ENCODE measurements at places on chromosomes 4 and X.

GRCh38 chr4:177696438-177696966 lies 254.3 kb upstream of the AGA start:
- no peak for DNase-seq

DNA sequence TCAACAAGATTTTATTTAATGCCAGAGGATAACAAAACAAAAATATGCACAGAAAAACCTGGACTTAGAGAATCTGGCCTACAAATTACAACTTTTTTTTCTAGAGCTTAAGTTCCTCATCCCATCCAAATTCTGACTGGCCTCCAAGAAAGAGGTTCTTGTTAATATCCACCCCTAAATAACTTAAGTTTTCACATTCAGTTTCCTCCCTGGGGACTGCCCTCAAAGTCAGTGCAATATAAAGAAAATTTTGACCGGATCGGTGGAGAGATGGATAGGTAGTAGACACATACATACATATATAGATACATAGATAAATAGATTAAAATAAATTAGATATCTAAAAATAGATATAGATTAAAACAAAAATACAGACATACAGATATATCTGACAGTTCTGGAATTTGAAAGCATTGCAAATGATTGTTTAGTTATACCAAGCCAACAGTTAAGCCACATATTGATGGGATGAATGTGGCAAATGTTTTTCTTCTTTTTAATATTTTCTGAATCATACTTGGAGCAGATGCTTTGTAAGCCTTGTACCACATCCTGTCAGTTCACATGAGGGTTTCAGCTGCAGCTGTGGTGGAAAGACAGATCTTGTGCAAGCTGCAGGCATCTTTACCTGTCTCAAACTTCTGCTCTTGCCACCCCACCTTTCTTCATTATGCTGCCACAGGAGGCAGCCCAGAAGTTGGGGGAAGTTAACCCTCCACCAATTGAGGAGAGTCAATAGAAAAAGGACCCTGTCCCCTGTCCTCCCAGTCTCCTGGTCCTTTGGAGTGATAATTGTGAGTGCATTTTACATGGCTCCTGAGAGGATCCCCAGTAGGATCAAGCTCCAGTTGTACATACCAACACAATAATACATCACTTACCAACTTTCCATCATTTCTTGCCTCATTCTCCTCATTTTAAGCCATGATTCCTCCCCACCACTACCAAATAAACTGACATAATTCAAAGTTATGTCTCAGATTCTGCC lies 58.5 kb upstream of the PRDM8 start:
- DNase-seq: peak; percentile 40

- no peak for DNase-seq
Measured at GRCh38 chr4:54228056-54228527, 1.0 kb upstream of the PDGFRA start.

DNA sequence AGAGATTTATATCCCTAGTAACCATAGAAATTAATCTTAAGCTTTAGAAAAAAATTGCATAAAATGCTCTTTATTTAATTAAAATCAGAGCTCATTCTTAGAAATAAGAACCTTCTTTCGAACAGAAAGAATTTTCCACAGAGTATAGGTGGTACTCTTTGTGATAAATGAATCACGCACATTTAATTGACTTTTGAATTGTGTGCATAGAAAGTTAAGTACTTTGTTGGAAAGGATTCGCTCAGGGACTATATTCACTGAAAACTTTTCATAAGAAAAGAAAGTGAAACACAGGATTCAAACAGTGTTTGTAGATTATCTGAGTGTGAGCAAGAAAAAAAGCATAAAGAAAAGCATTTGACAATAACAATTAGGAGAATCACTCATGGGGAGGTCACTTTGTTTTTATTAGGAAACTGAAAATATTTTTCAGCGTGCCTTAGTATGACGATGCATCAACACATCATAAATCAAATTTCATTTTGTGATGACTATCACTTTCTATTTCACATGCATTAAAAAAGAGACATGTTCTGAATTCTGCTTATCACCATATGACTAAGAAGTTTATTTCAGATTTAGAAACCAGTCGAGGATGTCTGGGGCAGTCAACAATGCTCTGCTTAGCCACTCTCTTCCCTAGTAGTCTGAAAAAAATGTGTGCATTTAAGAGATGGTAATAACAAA lies 49.5 kb downstream of the STX18 start:
- no peak for DNase-seq

DNA sequence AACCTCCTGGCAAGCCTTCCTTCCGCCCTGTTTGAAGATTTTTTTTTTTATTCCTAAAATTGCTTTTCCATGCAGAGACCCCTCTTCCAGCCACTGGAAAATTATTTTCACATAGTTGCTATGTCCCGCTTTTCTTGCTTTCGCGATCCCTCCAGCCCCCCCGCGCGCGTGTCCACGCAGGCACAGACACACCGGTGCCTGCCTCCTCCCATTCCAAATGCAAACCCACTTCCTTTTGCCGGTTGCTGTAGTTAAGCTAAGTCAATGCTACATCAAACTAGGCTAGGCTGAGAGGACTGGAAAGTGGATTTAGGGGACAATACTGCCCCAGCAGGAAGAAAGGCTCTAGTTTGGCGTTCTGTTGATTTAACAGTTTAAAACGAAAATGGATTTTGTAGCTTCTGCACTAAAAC lies 111.0 kb downstream of the DHX15 start:
- no peak for DNase-seq

DNA sequence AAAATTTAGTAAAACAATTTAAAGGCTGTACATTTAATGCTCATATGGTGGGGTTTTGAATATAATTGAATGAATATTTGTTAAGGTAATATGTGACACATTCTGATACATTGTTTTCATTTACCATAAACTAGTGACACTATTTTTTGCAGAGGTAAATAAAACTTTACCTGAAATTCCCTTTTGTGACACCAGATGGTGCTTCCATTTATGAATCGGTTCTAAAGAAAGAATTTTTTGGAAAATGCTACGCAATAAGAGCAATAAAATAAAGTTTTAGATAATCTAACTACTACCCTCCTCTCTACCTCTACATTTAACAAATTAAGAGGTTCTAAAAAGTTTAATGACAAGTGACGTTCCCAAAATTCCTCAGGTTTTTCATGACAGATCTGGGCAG lies 448.9 kb downstream of the MAGEB5 start:
- no peak for DNase-seq

- DNase-seq: no peak
Measured at GRCh38 chr4:188016754-188017153, 21.2 kb downstream of the ZFP42 start.

GRCh38 chr4:3721186-3721585 lies 45.0 kb upstream of the ADRA2C start:
- no peak for DNase-seq

DNA sequence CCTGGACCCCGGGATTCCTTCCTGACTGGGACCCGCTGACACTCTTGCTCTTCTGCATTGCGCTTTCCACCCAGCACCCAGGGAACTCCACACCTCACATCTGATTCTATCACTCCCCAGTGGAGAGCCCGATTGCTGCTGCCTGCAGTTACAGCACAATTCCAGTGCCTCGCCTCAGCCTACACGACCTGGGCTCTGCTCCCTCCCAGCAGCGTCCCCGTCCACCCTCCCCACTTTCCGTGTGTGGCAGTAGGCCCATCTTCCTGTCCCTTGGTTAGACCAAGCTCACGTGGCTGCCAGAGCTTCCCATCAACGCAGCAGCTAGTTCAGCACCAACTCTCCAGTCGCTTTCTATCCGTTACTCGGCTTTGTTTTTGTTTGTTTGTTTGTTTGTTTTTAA lies 66.6 kb upstream of the SORBS2 start:
- DNase-seq: no peak

- DNase-seq: no peak
Measured at GRCh38 chrX:31333165-31333831, 261.5 kb upstream of the FTHL17 start.

DNA sequence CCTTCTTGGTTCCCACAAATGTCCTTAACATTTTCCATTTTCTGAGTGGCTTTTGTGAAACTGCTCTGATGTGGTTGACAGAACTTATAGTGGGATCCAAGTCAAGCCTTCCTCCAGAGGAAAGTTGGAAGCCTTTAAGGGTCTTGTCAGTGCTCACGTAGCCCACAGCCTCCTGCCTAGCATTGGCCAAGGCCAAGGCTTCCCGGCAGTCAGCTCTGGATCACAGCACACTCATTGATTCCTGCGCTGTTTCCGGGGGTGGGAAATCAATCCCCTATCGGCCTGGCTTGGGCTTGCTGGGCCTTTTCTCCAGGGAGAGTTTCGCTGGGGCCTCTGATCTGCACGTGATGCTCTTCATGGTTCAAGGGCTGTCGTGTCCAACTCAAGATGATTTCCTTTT lies 76.1 kb downstream of the SLC9A6 start:
- no peak for DNase-seq

DNA sequence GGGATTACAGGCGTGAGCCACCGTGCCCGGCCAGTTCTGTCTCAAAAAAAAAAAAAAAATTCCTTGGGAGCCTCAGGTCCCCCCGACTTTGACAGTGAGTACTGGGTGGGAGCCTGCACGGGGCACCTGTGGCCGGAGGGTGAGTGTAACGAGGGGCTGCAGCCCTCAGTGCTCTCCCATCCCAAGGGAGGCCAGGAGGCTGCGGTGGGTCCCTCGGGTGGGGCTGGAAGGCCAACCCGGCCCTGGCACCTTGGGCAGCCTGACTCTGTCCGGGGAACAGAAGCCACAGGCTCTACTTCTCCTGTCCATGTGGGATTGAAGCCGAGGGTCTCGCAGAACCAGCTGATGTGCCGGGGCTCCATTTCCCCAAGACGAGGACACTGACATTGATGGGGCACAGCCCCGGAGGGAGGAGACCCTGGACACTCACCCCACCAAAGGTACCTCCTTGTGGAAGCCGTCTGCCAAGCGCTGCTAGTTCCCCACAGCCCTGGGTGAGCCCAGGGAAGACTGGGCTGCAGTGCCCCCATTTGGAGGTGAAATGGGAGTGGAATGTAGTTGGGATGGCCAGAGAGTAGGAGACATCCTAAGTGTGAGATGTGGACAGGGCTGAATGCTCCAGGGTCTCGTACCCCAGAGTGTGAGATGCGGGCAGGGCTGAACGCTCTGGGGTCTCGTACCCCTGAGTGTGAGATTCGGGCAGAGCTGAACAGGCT lies 2.3 kb upstream of the SLC26A1 start:
- no peak for DNase-seq

DNA sequence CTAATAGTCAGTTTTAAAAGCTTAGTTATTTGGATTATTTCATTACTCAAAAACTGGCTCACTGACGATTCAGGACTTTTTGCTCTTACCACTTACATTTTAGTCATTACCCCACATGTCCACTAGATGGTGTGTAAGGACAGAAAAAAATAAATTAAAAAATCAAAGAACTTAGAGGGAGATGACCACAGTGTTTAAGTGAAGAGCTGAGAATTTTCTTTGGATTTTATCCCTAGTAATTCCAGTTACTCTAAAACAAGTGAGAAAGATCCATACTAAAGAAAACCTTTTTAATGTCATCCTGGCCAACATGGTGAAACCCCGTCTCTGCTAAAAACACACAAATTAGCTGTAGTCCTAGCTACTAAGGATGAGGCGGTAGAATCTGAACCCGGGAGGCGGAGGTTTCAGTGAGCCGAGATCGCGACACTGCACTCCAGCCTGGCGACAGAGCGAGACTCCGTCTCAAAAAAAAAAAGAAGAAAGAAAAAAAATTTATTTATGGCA lies 26.4 kb upstream of the TMPRSS11B start:
- DNase-seq: no peak

DNA sequence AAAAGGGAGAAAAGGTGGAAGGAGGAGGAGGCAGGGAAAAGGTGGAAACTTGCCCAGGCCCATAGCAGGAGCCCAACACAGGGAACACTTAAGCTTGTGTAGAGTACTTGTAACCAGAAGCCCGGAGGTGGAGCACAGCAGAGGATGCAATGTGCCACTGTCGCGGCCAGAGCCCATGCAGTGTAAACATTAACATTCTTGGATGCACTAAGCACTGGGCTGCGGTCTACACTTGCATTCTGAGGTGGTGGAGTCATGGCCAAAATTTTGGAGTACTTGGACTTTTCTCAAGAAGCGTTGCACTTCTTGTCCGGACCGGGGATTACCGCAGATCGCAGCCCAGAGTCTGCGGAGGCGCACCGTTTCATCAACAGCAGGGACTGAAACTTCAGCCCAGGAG lies 4.5 kb upstream of the RHOXF1 start:
- no peak for DNase-seq

GRCh38 chr4:152462047-152462446 lies 73.8 kb downstream of the FBXW7 start:
- DNase-seq: no peak

DNA sequence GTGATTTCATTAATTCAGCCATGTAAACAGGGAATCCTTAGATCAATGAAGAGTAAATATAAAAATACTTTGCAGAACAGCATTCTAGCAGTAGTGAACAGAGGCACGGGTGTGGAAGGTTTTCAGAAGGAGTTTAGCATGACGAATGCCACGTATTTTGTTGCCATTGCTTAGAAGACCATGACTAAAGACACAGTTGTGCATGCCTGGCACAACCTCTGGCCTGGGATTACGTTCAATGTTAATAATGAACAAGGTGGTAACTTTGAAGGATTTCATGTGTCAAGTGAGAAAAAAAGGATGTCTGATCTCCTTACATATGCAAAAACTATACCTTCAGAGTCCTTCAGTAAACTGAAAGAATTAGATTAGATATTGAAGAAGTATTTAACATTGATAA lies 171.9 kb downstream of the MAGEB5 start:
- DNase-seq: no peak

- DNase-seq: no peak
Measured at GRCh38 chr4:169665046-169665737, 44.8 kb downstream of the CLCN3 start.

GRCh38 chr4:174122705-174123104 lies 160.8 kb downstream of the FBXO8 start:
- DNase-seq: no peak

- DNase-seq: no peak
Measured at GRCh38 chr4:155597933-155598451, 68.7 kb upstream of the GUCY1A1 start.

DNA sequence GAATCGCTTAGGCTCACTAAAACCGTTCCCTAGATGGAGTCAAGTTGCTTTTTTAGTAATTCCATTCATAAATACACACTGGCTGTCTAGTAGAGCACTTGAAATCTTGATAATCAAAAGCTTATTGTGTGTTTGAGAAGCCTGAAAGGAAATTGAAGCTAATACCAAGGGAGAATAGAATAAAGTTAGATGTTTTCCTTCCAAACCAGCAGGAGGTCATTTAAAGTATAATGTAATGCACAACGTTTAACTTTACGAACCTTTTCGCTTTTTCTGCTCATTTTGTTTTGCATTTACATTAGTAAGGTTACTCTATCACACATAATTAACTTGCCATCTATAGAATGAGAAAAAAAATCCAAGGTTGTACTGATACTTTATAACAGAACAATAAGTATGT lies 440.9 kb downstream of the NKX6-1 start:
- DNase-seq: no peak
